Thyroid gland (tissue), 4 donors: ENCODE measurements at places on chromosomes 1 and 21. TPM values are rescaled to one million over a fixed set of nuclear protein-coding genes. Genes with fewer than 3 reads are reported as not detected.

GRCh38 chr1:110356379-110356778 is 17.2 kb downstream of the RBM15 start:
- H3K4me1 ChIP-seq: peaks cover 12% of the 10 kb centered on the region
- peak; percentile 10 for DNase-seq
- H3K36me3 ChIP-seq: no peaks in the 10 kb centered on the region
- peak overlapping the region; percentile 15 for H3K27ac ChIP-seq

DNA sequence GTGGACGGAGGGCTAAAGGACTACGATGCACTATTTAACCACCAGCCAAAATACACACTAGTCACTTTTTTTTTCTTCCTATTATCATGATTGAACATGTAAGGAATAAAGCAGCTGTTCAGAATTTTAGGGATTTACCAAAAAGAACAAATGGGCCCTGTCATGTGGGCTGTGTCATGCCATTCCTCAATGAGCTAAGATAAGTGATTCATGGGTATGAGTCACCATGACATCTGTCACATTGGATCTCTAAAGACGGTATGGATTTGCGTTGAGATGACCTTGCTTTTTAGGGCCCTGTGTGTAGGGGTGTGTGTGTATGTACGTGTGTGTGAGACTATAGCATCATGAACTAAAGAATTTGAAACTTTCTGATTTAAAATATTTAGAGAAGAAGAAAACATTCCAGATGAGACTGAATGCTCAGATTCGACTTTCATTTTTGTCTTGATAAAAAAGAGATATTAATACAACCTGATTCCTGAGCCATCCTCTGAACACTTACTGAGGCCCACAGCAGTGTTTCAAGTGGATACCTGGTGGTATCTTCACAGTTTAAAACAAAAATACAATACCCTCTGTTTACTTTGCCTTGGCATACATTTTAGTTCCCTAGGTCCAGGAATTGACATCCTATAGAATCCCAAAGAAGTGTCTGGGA is 246.1 kb upstream of the DUSP10 start:
- no peaks in the 10 kb centered on the region for H3K36me3 ChIP-seq
- no peak overlapping the region for H3K27ac ChIP-seq
- no peak for DNase-seq
- no peaks in the 10 kb centered on the region for H3K4me1 ChIP-seq

Gene KRTAP19-2
- not detected for total RNA-seq

- H3K4me1 ChIP-seq: peaks cover 2% of the 10 kb centered on the region
- no peak for DNase-seq
- H3K27me3 ChIP-seq: no peaks in the 10 kb centered on the region
- no peaks in the 10 kb centered on the region for H3K36me3 ChIP-seq
- H3K4me3 ChIP-seq: no peak overlapping the region
- no peak overlapping the region for H3K27ac ChIP-seq
Measured at GRCh38 chr1:9419369-9420041, 119.8 kb upstream of the SLC25A33 start.

GRCh38 chr1:210647406-210648333 is 319.0 kb downstream of the HHAT start:
- no peaks in the 10 kb centered on the region for H3K27me3 ChIP-seq
- H3K4me1 ChIP-seq: peaks cover 14% of the 10 kb centered on the region
- no peak for DNase-seq
- peak overlapping the region; percentile 80 for H3K27ac ChIP-seq
- H3K36me3 ChIP-seq: no peaks in the 10 kb centered on the region

- H3K4me1 ChIP-seq: peaks cover 9% of the 10 kb centered on the region
- H3K4me3 ChIP-seq: no peak overlapping the region
- H3K36me3 ChIP-seq: no peaks in the 10 kb centered on the region
- H3K27ac ChIP-seq: no peak overlapping the region
Measured at GRCh38 chr1:22218618-22219250, 75.8 kb upstream of the WNT4 start.

DNA sequence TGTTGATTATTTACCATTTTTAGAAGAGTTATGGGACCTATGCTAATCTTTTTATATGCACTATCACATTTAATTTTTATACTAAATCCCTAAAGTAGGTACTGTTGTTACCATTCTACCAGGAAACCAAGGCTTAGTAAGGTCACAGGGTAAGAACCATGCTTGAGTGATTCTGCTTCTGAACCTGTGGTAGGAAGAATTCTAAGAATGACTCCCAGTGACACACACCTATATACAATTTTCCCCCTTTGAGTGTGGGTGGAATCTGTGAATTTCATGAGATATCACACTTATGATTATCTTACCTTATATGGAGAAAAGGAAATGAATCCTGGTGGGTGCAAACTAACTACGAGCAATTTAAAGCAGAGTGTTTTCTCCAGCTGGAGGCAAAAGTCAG is 391.0 kb downstream of the USH2A start:
- no peaks in the 10 kb centered on the region for H3K27me3 ChIP-seq
- no peaks in the 10 kb centered on the region for H3K36me3 ChIP-seq
- H3K27ac ChIP-seq: no peak overlapping the region
- H3K4me1 ChIP-seq: no peaks in the 10 kb centered on the region
- no peak for DNase-seq

Gene GCSAML
- not detected for total RNA-seq

Gene SLC39A1
- 90.4 TPM for total RNA-seq

GRCh38 chr1:40036574-40036973 is 4.0 kb upstream of the CAP1 start:
- peaks cover 18% of the 10 kb centered on the region for H3K4me1 ChIP-seq
- H3K27me3 ChIP-seq: no peaks in the 10 kb centered on the region
- no peak overlapping the region for H3K4me3 ChIP-seq
- H3K36me3 ChIP-seq: no peaks in the 10 kb centered on the region
- H3K27ac ChIP-seq: peak overlapping the region; percentile 15
- peak; percentile 14 for DNase-seq

Gene IFI44
- 27.4 TPM for total RNA-seq

Gene C8B
- not detected for total RNA-seq

- DNase-seq: no peak
- H3K27me3 ChIP-seq: no peaks in the 10 kb centered on the region
- H3K36me3 ChIP-seq: no peaks in the 10 kb centered on the region
- no peak overlapping the region for H3K27ac ChIP-seq
- peaks cover 23% of the 10 kb centered on the region for H3K4me1 ChIP-seq
Measured at GRCh38 chr1:227889047-227889862, 58.5 kb downstream of the WNT9A start.

GRCh38 chr1:107523736-107524135 is 382.9 kb downstream of the NTNG1 start:
- H3K4me1 ChIP-seq: no peaks in the 10 kb centered on the region
- H3K4me3 ChIP-seq: no peak overlapping the region
- H3K27ac ChIP-seq: no peak overlapping the region

- peak; percentile 48 for DNase-seq
- no peaks in the 10 kb centered on the region for H3K27me3 ChIP-seq
- H3K36me3 ChIP-seq: no peaks in the 10 kb centered on the region
- peaks cover 9% of the 10 kb centered on the region for H3K4me1 ChIP-seq
Measured at GRCh38 chr21:45074048-45074817, at the start of gene ADARB1. Gene ADARB1 (plus strand): TSS chr21:45074580. CDS start chr21:45171657, 97,077 bp downstream.

DNA sequence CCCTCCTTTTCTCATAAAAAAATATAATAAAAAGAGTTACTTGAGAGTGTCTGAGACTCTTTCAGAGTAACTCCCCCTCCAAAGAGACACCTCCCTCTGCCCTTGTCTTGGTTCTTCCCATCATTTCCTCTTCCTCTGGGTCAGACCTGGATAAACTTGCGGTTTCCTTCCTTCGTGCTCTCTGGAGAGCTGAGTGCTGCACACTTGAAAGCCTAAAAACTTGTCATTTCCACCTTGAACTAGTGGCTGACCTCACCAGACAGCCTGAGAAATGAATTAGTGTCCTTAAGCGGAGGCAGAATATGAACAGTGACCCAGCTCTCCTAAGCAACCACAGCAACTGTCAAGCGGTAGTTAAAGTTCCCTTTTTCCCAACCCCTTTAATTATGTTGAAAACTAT is 88.4 kb upstream of the PROX1 start:
- H3K27ac ChIP-seq: no peak overlapping the region
- H3K27me3 ChIP-seq: no peaks in the 10 kb centered on the region
- H3K4me3 ChIP-seq: no peak overlapping the region

DNA sequence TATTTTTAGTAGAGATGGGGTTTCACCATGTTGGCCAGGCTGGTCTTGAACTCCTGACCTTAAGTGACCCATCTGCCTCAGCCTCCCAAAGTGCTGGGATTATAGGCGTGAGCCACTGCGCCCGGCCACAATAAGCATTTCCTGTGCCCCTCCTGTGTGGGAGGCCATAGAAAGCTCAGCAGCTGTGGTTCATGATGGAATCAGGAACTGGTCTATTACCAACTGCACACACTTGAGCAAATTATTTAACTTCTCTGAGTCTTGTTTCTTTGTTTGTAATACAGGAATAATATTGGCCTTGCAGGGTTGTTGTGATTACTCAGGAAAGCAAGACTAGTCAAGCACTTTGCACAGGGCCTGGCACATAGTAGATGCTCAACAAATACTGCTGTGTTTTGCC is 15.0 kb downstream of the RHBG start:
- no peaks in the 10 kb centered on the region for H3K36me3 ChIP-seq
- no peaks in the 10 kb centered on the region for H3K4me1 ChIP-seq
- no peak overlapping the region for H3K27ac ChIP-seq
- DNase-seq: no peak
- H3K4me3 ChIP-seq: no peak overlapping the region
- H3K27me3 ChIP-seq: no peaks in the 10 kb centered on the region

Gene B3GALT2
- 1.7 TPM for total RNA-seq

GRCh38 chr1:176605176-176605575 is 142.2 kb downstream of the PAPPA2 start:
- H3K36me3 ChIP-seq: no peaks in the 10 kb centered on the region
- no peaks in the 10 kb centered on the region for H3K27me3 ChIP-seq
- no peak overlapping the region for H3K4me3 ChIP-seq
- no peak for DNase-seq
- no peak overlapping the region for H3K27ac ChIP-seq
- no peaks in the 10 kb centered on the region for H3K4me1 ChIP-seq

Gene NDC1
- total RNA-seq: 11.8 TPM

DNA sequence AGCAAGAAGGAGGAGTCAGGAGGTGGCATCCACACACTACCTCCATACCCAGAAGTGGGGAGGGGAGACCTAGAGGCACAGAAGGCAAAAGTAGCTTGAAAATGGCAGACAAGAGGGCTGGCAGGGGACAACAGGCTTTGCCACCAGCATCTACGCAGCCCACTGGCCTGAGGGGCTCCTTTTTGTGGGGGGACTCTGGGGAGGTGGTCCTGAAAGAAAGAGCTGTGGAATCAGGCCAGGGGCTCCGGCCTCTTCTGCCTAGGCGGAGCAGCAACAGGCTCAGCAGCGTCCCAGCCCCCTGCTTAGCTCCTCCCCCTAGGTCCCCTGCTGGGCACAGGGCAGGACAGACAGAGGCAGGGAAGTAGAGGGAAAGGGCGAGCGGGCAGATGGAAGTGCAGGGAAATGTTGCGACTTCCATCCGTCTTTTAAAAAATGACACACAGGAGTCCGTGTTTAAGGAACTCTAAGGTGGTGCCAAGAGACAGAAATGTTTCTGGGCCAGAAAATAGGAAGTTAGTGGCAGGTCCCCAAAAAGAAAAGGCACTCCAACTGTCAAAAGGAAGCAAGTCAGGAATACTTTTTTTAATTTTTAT is 10.0 kb upstream of the LEFTY2 start:
- H3K27ac ChIP-seq: no peak overlapping the region
- DNase-seq: no peak
- no peaks in the 10 kb centered on the region for H3K4me1 ChIP-seq
- H3K27me3 ChIP-seq: no peaks in the 10 kb centered on the region

- H3K27ac ChIP-seq: no peak overlapping the region
- peaks cover 19% of the 10 kb centered on the region for H3K4me1 ChIP-seq
- no peaks in the 10 kb centered on the region for H3K36me3 ChIP-seq
- no peaks in the 10 kb centered on the region for H3K27me3 ChIP-seq
- no peak overlapping the region for H3K4me3 ChIP-seq
Measured at GRCh38 chr1:234772345-234773147, 162.6 kb upstream of the IRF2BP2 start.

- no peak overlapping the region for H3K4me3 ChIP-seq
- DNase-seq: no peak
- no peak overlapping the region for H3K27ac ChIP-seq
- no peaks in the 10 kb centered on the region for H3K36me3 ChIP-seq
Measured at GRCh38 chr1:81499487-81499886, 301.2 kb upstream of the ADGRL2 start.

GRCh38 chr1:211330282-211330936 is 3.8 kb downstream of the TRAF5 start:
- H3K4me3 ChIP-seq: no peak overlapping the region
- no peaks in the 10 kb centered on the region for H3K36me3 ChIP-seq
- H3K27me3 ChIP-seq: no peaks in the 10 kb centered on the region
- no peak for DNase-seq
- no peak overlapping the region for H3K27ac ChIP-seq

DNA sequence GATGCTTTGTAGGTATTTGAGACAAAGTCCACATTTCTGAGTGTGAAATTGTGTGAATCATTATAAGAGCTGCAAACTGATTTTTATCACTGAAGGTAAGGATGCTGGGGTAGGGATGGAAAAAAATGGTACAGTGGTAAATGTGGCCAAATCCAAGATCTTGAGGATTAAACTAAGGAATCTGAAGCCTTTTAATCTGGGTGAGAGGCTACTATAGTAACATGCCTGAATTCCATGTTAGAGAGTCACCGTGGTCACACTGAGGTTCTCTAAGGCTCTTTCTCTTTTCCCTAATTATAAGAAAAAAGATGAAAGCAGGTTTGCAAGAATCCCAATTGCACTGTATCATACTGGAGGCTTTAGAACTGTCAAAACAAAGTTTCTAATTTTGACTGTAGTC is 17.6 kb downstream of the PTGER3 start:
- H3K36me3 ChIP-seq: no peaks in the 10 kb centered on the region
- no peaks in the 10 kb centered on the region for H3K4me1 ChIP-seq
- no peak overlapping the region for H3K4me3 ChIP-seq
- no peak for DNase-seq
- H3K27ac ChIP-seq: no peak overlapping the region

Gene PRDM16
- 26.4 TPM for total RNA-seq

DNA sequence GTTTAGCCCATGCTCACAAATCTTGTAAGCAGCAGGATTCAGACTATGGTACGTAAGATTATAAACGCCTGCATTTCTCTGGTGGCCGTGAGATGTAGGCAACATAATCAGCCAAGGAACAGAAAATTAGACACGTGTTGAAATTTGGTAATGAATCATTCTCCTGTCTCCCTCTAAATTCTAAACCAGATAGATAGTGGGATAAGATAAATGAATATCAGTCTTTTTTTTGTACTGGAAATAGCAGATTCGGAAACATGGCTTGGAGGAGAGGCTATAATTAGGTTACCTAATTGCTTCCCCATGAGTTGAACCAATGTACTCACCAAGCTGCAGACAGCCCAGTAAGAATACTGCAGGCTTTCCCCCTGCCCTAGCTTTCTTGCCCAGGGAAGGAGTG is 172.3 kb downstream of the TGFB2 start:
- H3K36me3 ChIP-seq: no peaks in the 10 kb centered on the region
- H3K4me1 ChIP-seq: peaks cover 13% of the 10 kb centered on the region
- no peak overlapping the region for H3K4me3 ChIP-seq
- no peak for DNase-seq
- no peaks in the 10 kb centered on the region for H3K27me3 ChIP-seq
- no peak overlapping the region for H3K27ac ChIP-seq

Gene TMEM69
- total RNA-seq: 23.5 TPM

DNA sequence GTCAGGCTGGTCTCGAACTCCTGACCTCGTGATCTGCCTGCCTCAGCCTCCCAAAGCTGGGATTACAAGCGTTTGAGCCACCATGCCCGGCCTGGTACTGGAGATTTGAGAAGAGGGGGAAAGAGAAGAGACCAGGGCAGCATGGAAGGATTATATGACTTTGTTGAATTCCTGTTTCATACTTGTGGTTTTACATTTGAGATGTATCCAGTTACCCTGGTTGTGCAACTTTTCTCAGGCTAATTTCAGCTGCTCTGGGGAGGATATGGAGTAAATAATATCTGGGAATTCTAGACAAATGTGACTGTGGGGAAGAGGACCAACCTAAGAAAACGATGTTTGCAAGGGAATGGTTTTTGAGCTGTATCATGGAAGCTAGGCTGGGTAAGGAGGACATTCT is 89.5 kb upstream of the GREM2 start:
- DNase-seq: no peak
- no peaks in the 10 kb centered on the region for H3K36me3 ChIP-seq
- no peak overlapping the region for H3K27ac ChIP-seq
- no peaks in the 10 kb centered on the region for H3K4me1 ChIP-seq
